Right renal pelvis (tissue), 4 donors: ENCODE measurements at places on chromosomes 5 and 9. TPM values are rescaled to one million over a fixed set of nuclear protein-coding genes. Genes with fewer than 3 reads are reported as not detected.

Gene NUTM2G
- 0.59 TPM for polyA plus RNA-seq

Gene DAPK1
- polyA plus RNA-seq, result 71.0 TPM

DNA sequence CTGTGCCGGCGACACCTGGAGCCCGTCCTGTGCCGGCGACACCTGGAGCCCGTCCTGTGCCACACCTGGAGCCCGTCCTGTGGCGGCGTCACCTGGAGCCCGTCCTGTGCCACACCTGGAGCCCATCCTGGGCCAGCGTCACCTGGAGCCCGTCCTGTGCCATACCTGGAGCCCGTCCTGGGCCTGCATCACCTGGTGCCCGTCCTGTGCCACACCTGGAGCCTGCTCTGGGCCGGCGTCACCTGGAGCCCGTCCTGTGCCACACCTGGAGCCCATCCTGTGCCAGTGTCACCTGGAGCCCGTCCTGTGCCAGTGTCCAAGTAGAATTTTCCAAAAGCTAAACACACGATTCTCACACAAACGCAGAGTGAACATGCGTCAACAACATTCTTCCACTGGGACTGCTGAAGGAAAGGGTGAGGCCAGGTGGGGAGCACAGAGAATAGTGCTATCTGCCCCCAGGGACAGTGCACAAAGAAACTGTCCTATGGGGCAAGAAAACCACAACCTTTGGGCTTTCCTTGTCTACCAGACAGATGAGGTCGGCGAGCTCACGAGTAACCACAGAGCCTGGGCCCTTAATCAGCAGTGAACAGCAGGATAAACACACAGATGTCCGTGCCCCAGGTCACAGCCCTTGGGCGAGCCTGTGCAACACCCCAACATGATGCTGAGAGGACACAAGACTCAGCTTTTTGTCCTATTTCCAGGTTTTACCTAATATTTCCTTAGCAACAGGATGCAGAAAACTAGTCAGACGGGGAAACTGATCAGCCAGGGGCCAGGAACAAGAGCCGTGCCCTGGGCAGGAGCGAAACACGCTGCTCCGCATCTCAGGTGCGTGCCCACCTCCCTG lies 7.9 kb downstream of the QSOX2 start:
- DNase-seq, result no peak

DNA sequence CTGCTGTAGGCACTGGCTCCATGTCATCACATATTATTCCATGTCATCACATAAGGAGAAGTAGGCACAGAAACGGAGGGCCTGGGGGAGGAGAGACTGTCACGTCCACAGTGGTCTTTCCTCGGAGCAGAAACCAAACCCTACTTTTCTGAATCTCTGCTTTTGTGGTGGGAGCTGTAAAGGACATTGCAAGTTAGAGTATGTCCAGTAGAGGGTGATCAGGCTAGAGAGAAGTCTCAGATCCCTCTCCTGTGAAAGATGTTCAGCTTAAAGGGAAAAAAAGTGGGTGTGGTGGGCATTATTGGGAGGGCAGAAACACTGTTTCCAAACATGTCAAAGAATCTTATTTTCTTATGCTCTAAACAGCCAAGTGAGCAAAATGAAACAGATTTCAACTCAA lies 19.4 kb upstream of the FBP2 start:
- DNase-seq, result no peak

GRCh38 chr5:172935096-172935495 lies 24.1 kb upstream of the RPL26L1 start:
- DNase-seq, result no peak

GRCh38 chr5:58040846-58041245 lies 419.0 kb downstream of the PLK2 start:
- DNase-seq, result no peak

DNA sequence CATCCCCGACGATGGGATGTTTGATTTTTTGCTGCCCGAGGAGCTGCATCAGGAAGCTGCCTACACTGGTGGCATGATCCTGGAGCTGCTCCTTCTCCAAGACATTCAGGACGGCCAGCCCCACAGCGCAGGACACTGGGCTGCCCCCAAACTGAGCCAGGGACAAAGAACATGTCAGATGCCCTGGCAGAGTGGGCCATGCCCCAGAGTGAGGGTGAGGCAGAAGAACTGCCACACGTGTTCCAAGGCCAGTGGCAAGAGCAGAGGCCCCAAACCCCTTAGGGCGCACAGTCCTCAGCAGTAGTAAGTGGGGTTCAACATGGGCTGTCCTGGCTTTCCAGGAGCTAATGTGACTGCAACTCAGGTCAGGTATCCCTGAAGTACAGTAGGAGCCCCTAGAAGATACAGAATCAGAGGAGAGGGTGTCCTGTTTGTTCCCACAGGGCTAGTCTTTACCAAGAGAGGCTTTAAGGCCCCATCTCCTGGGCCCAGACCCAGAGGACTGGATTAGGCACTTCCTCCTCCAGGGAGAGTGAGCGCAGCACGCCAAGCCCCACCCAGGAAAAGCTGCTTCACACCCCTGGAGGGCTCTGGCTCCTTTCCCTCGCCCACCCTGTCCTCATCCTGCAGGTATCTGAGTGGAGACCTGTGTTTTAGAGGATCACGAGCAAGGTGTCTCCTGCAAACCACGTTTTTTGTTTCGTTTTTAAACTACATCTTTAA lies 11.1 kb downstream of the HNRNPAB start:
- DNase-seq, result no peak

DNA sequence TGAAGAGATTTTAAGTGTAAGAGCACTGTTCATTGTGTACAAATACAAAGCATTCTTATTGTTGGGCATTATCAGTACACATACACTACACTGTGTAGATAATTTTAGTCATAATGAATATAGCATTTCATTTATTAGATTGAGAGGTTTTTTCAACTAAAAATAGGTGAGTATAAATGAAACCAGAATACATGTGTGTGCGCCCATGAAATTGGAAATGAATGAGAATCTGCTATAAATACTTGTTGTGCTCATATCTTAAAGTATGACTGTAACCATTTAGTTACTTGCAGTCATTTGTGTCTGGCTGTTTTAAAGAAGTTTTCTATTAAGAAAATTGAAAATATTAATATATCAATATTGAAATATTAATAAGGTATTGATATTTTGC lies 189.0 kb upstream of the MEF2C start:
- no peak for DNase-seq

GRCh38 chr5:142904416-142904815 lies 134.2 kb downstream of the ARHGAP26 start:
- no peak for DNase-seq

DNA sequence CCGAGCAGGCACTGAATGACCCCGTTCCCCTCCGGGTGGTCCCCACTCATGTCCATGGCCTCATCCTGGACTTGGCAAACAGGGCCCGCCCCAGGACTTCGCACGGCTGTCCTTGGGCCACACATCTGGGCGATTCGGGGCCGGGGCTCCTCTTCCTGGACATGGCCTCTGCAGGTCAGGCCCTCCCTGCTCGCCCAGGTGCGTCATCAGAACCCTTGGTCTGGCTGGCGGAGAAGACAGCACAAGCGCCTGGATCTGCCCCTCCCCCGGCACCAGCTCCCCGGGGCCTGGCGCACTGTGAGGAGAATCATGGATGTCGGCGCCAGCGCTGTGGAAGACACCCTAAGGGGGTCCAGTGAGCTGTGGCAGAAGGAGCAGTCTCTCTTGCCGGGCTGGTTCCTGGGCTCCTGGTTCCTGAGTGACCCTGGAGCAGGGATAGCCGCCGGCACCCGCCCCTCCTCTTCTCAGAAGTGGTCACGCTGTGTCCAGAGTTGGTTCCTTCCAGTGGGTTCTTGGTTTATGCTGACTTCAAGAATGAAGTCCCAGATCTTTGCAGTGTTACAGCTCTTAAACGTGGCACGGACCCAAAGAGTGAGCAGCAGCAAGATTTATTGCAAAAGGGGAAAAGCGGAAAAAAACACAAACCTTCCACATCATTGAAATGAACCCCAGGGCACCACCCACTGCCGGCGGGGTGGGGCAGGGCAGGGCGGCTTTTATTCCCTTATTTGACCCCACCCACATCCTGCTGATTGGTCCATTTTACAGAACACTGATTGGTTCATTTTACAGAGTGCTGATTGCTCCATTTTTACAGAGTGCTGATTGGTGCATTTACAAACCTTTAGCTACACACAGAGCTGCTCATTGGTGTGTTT lies 25.9 kb upstream of the SLC12A7 start:
- DNase-seq, result no peak
